Stimulated activated CD4-positive, alpha-beta T cell treated with anti-CD3 and anti-CD28 coated beads, Interleukin-1b, Interleukin-23, amount 100 ng/mL, for 24 hours (primary cell): ENCODE measurements at places on chromosomes 13 and 19.

DNA sequence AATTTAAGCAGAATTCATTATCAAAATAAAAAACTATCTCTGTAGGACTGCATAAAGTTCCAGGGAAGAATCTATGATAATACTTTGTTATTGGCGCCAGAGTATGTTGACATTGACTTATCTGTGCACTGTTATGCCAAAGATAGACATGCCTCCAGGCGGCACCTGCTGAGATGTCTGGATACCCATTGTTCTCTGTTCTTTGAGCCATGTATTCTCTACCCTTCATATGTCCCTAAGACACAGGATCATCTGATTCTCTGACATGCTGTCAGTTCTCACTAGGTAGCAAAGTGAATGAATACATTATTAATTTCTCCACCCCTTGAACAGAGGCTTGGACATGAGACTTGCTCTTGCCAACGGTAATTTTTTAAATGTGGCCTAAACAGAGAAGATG is 517.8 kb upstream of the SLITRK5 start:
- no peak for DNase-seq

- no peak for DNase-seq
Observed at GRCh38 chr13:111792956-111793355, 274.0 kb upstream of the SOX1 start.

DNA sequence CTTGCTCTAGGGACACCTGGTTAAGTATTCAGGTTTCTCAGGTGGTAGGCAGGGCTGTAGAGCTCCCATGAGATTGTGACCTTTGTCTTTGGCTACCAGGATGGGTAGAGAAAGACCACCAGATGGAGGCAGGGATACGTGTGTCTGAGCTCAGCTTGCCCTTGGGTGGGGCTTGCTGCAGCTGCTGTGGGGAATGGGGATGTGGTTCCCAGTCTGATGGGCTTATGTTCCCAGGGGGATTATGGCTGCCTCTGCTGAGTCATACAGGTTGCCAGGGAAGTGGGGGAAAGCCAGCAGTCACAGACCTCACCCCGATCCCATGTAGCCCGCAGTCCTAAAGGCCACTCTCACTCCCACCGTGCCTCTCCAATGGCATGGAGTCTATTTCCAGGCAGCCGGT is 659.9 kb upstream of the KLF12 start:
- DNase-seq, result no peak

- DNase-seq, result no peak
Observed at GRCh38 chr13:73767191-73767741, 366.9 kb downstream of the KLF12 start.

- no peak for DNase-seq
Observed at GRCh38 chr13:73901324-73902068, 232.7 kb downstream of the KLF12 start.

- DNase-seq, result no peak
Observed at GRCh38 chr13:68439817-68440216, 1209.7 kb upstream of the PCDH9 start.

DNA sequence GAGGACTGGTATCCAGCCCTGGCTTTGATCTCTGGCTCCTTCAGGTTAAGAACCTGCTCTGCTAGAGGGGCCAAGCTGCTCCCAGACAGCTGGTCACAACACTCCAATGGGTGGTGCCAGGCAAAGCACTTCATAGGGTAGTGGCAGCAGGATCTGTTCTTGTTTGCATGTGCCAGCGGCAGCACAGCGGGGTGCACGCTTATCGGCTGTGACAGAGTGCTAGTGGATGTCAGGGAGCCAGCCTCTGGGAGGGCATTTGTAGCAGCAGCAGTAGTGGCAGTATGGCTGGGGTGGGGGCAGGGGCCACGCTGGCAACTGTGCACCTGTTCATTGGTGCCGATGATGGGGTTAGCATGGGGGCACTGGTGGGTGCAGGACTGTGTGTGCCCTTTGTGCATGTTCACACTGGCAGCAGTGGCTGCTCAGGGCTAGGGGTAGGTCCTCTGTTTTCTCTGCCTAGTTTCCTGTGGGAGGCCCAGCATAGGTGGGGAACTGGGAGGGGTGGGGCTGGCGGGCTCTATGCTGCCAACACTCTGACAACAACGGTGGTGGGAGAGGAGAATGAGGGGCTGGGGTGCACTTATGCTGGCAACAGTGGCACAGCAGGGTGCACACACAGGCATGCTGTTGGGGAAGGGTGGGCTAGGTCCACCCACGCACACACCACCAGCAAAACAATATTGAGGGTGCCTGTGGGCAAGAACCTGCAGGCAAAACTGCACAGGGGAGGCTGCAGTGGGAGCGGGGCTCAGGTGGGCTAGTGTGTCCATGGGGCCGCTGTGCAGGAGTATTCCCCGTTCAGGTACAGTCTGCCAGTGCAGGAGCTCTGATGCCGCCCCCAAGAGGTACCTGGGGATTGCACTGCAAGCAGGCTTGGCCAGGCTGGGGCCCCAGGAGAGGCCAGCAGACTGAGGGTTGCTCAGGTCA is 19.3 kb downstream of the AP1M1 start:
- no peak for DNase-seq

DNA sequence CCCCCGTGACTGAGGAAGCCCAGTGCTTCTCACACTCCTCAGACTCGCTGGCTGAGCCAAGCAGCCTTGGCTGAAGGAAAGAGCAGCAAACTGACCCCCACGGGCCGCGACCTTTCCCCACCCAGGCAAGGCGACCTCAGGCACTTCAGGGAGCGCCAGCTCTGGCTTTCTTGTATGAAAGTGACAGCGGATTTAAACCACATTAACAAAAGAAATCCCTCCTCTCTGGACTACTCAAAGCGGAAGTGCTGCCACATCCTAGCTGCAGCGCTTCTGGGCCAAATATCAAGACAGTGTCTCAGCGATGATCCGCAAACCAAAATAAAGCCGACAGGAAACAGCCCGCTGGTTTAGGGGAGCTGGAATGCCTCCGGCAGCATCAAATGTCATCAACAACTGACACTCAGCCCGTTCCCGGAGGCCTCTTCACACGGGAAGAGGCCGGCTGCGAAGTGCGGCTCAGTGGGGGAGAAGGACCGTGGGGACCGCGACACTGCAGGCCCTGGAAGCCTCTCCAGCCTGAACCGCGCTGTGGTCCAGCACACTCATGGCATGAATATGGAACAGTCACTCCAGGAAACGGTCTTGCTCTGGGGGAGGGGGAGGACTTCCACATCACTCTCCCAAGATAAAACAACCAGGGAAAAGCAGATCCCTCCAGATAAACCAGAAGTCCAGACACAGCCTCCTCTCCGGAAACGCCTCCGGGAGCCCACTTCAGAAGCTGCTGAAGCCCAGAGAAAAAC is 1.4 kb downstream of the RASA3 start:
- DNase-seq, result no peak

DNA sequence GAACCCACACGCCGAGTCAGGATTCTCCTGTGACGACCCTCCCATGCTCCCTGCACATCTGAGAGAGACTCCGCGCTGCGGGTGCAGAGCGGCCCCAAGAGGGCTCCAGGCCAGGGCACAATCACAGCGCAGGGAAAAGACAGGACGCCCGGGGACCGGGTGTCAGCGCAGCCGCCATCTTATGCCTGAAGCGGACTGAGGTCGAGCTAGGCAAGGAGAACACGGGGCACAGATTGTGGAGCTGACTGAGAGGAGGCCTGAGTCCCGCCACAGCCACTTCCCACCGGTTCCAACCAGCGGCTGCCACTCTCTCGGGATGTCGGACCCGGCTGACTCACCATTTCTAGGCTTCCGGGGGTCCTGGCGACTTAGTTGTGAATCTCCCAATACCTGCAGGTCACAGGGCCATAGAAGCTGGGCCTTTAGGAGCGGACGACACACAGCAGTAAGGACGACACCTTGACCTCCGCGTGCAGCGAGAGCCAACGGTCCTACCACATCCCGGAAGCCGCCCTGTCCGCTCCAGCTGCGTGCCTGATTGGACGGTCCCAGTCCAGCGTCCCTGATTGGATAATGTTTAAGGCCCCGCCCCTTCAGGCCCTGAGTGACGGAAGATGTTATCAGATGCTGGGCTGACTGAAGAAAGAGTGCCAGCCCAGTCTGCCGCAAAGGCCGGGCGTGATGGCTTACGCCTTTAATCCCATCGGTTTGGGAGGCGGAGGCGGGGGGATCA is at the start of gene ZNF728:
Gene ZNF728, minus strand, starts transcription at position 487 of the 733 bp plus-strand sequence. Its CDS starts 146 bp downstream, at position 341.
- no peak for DNase-seq

DNA sequence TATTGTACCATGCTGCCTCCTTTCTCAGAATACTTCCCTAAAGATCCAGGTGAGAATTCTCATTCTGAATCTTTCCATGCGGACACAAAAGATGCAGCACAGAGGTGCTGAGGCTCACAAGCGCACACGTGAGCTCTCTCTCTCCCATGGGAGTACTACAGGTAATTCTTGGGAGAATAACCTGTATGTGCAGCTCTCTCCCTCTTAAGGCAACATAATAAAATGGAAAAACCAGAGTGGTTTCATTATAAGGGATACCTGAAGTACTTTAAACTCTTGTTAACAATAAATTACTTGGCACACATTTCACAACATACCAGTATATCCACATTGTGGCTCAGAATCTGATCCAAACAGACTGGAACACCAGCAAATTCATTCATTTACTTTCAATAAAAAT is 40.4 kb downstream of the INTS6 start:
- no peak for DNase-seq

DNA sequence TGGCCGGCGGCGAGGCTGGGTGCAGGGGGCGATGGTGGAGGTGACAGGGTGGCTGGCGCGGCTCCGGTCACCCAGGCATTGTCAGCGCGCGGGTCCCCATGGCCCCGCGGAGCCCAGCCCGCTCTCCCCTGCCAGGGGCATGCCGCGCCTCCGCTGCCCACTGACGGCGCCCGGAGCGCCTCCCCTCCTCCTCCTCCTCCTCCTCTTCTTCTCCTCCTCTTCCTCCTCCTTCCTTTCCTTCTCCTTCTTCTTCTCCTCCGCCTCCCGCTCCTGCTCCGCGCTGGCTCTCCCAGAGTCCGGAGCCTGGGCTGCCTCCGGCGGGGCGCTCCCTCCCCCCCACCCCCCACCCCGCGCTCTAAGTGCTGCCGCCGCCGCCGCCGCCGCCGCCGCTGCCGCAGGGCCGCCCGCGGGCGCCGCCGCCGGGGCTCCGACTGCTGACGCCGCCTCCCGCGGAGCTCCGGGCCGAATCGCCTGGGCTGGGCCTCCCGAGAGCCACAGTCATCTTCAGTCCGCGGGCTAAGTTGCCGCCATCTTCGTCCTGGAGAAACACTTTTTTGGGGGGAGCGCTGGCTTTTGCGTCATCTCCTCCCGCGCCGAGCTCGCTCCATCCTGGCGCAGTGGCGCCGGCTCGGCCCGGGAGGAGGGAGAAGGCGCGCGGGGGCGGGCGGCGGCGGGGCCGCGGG is 348.3 kb downstream of the LIG4 start:
- DNase-seq, result no peak

- DNase-seq, result no peak
Observed at GRCh38 chr19:14408491-14409145, 10.5 kb downstream of the DDX39A start.

- no peak for DNase-seq
Observed at GRCh38 chr13:25677956-25678355, 306.2 kb downstream of the ATP8A2 start.

DNA sequence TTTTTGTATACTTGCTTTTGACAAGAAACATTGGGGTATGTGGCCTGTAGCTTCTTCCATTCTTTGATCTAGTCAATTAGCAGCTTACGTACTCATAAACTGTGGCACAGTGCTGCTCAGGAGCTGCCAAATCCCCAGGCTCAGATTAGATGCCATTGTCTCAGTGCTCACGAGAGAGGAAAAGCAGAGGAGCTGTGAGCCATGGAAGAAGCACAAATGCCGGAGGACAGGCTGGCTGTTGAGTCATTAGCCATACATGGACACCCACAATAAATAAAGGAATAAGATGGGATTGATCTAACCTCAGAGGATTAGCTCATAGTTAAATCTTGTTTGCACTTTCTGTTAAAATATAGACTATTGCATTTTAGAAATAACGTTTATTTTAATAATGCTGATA is 121.7 kb downstream of the POSTN start:
- no peak for DNase-seq

GRCh38 chr19:47260476-47260875 is 4.2 kb downstream of the CCDC9 start:
- no peak for DNase-seq

DNA sequence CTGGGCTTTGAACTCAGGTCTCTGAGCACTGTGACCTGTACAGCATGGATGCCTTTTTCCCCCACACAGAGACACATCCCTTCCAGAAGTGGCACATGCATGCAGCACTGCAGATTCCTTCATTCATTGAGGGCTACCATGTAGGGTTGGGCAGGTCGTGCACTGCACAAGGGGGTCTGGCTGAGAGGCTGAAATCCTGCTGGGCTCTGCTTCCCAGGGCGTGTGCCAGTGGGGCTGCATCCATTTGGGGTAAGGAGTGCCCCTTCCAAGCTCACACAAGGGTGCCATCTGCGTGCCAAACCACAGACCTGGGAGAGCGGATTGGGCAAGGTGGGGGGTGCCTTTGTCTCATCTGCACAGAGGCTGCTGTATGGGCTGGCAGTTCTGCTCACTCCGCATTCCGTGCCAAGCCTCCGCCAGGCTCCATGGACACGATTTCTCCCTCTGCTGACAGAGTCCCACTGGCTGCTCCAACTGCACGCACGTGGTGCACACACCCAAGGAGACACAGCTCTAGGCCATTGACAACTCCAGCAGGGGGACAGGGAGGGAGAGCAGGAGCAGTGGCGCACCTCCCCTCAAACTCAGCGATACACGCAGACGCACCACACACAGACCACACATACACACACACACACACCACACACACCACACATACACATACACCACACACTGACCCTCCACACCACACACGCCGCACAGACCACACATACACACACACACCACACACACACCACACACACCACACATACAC is 4.5 kb upstream of the SHISA7 start:
- DNase-seq, result no peak

DNA sequence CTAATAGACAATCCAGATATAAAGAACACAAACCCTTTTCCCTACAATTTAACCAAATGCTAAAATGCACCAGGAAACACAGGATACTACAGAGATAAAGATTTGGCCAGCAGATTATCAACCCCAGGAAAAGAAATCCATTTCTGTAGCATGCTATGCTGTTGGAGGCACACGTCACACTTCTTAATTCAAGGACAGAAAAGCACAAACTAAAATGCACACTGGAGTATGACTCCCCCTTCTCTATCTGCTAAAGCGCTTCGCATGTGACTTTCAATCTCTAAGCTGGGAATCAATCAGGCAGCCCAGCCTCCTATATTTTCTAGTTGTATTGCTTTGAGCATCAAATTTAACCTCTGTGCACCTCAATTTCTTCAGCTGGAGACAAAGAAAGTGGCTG is 22.2 kb downstream of the ABCC4 start:
- DNase-seq, result no peak

DNA sequence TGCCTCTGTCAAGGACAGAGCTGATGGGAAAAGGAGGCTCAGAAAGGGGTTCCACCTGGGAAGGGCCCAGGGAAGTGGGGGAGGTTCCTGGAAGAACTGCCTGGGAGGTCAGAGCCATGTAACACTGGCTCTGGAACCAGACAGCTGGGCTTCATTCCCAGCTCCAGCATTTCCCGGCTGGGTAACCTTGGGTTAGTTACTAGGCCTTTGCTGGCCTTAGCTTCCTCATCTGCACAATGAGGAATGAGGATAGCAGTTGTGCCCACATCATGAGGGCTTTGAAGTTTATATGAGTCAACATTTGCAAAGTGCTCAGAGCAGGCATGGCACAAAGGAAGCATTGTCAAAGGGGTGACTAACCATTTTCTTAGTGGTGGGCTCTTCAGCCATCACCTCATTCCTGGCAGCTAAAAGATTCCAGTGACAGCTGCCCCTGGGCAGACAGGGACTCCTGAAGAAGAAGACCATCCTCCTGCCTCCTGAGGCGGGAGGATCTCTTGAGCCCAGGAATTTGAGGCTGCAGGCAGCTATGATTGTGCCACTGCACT is 1.7 kb upstream of the DNAJB1 start:
- DNase-seq, result no peak
